ENCODE measurements at places on chromosomes 7 and 10.

DNA sequence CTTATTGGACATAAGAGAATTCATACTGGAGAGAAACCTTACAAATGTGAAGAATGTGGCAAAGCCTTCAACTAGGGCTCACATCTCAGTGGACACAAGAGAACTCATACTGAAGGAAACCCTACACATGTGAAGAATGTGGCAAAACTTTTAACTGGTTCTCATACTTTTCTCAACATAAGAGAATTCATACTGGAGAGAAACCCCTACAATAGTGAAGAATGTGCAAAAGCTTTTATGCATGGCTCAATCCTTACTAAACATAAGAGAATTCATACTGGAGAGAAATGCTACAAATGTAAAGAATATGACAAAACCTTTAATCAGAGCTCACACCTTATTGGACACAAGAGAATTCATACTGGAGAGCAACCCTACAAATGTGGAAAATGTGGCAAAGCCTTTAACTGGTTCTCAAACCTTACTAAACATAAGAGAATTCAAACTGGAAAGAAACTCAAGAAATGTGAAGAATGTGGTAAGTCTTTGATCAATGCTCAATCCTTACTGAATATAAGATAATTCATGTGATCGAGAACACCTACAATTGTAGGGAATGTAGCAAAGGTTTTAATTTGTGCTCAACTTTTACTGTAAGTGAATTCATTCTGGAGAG is 121.8 kb upstream of the ZNF722 start:
- DNase-seq = no peak

- DNase-seq = no peak
Observed at GRCh38 chr7:128710481-128710880, 28.7 kb upstream of the CALU start.

DNA sequence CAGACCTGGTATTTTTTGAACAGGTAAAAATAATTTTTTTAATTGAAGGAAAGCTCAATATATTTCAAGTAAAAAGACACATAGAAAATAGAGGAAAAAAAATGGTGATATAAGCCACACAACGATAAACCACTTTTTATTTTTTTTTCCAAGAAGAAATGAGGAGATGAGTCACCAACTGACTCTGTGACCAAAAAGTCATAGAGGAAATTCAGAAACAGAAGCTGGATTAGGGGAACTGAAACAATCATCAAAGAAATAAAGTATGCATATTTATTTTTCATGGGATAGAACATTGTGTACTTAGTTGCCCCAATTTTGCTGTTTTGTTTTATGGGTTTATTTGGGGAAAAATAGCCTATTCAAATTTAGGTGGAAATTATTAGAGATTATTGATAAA is 176.8 kb upstream of the AGR3 start:
- DNase-seq = no peak

- no peak for DNase-seq
Observed at GRCh38 chr7:70352906-70353305, 754.6 kb downstream of the AUTS2 start.

- DNase-seq = no peak
Observed at GRCh38 chr7:84675633-84676034, 481.0 kb upstream of the SEMA3A start.

- DNase-seq = no peak
Observed at GRCh38 chr10:74953214-74953613, 126.8 kb downstream of the KAT6B start.

GRCh38 chr7:50164559-50165170 is 71.6 kb upstream of the ZPBP start:
- DNase-seq = no peak

DNA sequence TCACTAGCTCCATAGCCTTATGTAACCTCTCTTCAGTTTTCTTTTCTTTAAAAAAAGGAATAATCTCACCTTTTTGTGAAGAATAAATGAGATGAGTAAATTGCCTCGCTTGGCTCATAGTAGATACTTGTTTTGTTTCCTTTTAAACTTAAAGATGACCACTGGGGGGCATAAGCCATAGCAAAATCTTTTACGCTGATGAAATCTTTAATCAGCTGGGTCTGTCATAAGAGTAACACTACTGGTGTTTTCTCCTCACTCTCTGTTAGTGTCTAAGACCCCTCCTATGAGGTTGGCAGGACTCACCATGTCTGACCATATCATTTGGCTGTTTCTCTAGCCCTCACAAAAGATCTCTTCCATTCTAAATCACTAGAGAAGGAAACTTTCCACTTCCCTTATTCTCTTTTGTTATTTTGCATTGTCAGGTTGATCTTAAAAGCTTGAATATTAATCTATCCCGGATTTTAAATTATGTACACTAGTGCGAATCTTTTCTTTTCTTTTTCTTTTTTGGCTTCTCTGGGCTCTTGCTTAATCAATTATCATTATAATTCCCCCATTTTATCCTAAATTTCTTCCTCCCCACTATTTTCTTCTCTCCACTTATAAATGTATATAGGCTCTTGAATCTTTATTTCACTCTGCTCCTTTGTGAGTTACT is 12.5 kb downstream of the STAG3 start:
- DNase-seq = no peak

DNA sequence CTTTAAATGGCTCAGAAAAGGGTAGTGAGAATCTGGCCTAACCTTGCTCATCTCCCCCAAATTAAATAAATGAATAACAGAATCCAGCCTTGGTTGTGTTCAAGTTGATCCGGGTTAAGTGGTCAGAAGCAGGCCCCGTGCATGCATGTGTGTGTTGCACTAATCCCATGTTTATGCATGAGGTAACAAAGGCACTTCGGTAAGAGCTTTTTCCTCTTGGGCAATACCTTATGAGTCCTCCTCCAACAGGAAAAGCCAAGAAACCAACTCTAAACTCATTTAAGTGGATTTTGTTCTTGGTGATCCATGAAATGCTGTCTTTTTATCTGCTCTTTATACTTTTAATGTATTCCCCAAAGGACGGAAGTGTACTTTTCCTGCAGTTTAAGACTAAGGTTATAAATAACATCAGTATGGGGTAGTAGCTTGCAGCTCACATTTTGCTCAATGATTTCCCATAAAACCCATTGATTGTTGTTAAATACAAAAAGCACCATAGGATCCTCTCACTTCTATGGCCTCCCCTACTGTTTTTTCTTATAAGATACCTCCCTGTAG is 104.9 kb upstream of the YAE1 start:
- no peak for DNase-seq

GRCh38 chr10:18140957-18141845 is 977 bp downstream of the CACNB2 start:
- no peak for DNase-seq

DNA sequence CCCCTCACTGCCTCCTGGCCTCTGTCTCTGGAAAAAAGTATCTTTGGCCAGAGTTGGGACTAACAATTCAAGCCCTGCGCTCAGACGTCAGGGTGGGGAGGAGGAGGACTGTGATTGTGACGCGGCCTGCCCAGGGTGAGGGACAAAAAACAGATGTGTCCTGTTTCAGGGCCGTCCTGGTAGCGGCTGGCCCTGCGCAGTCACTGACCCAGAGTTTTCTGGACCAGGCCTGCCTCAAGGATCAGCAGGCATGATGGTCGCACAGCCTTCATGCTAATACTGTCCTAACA is 110.1 kb downstream of the CYTH3 start:
- DNase-seq = no peak

GRCh38 chr10:35347899-35348608 is 11.7 kb downstream of the CCNY start:
- DNase-seq = no peak

- no peak for DNase-seq
Observed at GRCh38 chr10:101351477-101351876, 2.5 kb upstream of the BTRC start.

Measured in stimulated activated CD8-positive, alpha-beta memory T cell treated with anti-CD3 and anti-CD28 coated beads, Interleukin-4, amount 100 ng/mL, for 48 hours (primary cell).